ENCODE measurements at places on chromosomes 7 and 10.

GRCh38 chr10:108852211-108852610 is 1071.1 kb downstream of the XPNPEP1 start:
- DNase-seq, result no peak

DNA sequence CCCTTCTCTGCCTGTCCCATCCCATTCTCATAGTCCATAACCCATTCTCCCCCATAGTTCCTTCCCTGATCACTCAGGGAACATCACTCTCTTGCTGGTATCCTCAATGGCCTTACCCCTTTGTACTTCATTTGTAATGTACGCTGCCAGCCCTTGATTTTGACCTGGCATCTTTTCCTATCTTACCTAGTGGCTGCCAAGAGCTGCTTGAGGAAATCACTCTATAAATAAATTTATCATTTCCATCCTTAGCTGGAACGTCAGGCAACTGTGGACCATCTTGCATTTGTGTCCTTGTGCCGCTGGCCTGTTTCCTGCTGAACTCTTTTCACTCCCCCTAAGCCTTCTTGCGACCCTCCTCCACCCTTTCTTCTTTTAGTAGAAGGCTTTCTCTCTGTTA is 14.0 kb downstream of the CDK14 start:
- no peak for DNase-seq

- DNase-seq, result no peak
Measured at GRCh38 chr7:32170838-32171237, 100.6 kb upstream of the PDE1C start.

DNA sequence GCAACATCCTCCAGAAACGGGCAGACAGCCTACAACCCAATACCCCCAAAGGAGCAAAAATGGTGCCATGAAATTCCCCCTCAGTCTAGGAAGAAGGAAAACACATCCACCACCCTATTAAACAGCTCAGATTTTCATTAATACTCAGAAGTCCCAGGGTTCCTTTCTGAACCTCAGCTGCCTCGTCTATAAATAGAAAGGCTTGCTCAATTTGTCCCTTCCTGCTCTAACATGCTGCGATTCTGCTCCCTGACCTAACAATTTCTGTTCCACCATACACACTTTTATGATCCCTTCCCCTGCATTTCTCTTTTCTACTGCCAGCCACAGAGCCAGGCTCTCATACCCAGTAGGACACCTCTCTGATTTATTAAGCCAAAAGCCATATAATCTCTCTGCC is 68.1 kb downstream of the MTERF1 start:
- DNase-seq, result no peak

GRCh38 chr7:684416-684815 is 42.1 kb upstream of the DNAAF5 start:
- DNase-seq, result no peak

GRCh38 chr10:6065835-6066234 is 3.7 kb upstream of the IL2RA start:
- no peak for DNase-seq

GRCh38 chr10:93548376-93549071 is 17.9 kb upstream of the FFAR4 start:
- DNase-seq, result no peak

GRCh38 chr10:42976351-42977031 is 100.4 kb upstream of the RET start:
- DNase-seq, result no peak

GRCh38 chr7:81624021-81624592 is 145.7 kb downstream of the HGF start:
- no peak for DNase-seq

GRCh38 chr10:77643795-77644468 is 6.3 kb upstream of the KCNMA1 start:
- no peak for DNase-seq

DNA sequence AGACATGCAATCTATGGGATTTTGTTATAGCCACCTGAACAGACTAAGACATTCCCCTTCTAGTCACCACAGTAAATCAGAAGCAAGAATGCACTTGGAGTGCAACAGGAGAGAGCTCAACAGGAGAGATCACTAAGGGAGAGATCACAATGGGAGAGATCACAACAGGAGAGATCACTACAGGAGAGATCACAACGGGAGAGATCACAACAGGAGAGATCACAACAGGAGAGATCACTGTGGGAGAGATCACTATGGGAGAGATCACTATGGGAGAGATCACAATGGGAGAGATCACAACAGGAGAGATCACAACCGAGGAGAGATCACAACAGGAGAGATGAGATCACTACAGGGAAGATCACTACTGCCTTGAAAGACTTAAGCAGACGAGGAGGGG is 238.5 kb upstream of the PITRM1 start:
- DNase-seq, result no peak

GRCh38 chr7:114959931-114960330 is 38.0 kb downstream of the MDFIC start:
- no peak for DNase-seq

DNA sequence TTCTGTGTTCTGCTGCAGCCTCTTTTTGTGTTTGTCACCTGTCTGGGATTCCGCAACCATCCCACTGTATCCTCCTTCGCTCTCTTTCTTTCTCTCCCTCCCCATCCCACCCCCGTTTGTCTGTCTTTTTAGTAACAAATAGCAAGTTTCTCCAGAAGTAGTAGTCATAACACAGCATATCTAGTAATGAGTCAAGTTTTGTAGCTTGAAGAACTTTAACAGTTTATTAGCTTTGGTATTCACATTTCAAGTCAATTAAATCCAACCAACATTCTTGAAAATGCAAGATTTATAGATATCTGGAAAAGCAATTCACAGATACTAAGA is 154.1 kb upstream of the MTPN start:
- DNase-seq, result no peak

- DNase-seq, result no peak
Measured at GRCh38 chr10:84358743-84359142, 30.4 kb downstream of the CCSER2 start.

DNA sequence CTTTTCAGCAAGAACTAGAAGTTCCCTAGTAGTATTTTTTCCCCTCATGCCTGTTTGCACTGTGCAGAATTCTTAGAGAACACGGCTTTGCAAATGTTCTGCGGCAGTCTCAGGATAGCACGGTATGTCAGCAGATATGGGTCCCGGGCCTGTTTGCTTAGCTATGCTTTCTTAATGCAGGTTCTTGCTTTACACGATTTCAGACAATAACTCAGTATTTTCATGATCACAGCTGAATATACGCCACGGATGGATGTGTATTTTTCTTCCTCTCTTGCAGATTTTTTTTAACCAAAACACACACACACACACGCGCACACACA is 137.3 kb downstream of the HECW1 start:
- no peak for DNase-seq

GRCh38 chr7:109176661-109177060 is 607.0 kb downstream of the DNAJB9 start:
- DNase-seq, result no peak

- DNase-seq, result no peak
Measured at GRCh38 chr7:34011017-34011695, 105.8 kb downstream of the BMPER start.

- no peak for DNase-seq
Measured at GRCh38 chr7:91843831-91844230, 36.7 kb downstream of the MTERF1 start.

- DNase-seq, result no peak
Measured at GRCh38 chr10:99843310-99843709, 60.9 kb downstream of the ABCC2 start.

GRCh38 chr7:99729486-99730237 is 5.3 kb downstream of the CYP3A7 start:
- no peak for DNase-seq

- DNase-seq, result no peak
Measured at GRCh38 chr7:158858592-158859503, 2.5 kb downstream of the DYNC2I1 start.

DNA sequence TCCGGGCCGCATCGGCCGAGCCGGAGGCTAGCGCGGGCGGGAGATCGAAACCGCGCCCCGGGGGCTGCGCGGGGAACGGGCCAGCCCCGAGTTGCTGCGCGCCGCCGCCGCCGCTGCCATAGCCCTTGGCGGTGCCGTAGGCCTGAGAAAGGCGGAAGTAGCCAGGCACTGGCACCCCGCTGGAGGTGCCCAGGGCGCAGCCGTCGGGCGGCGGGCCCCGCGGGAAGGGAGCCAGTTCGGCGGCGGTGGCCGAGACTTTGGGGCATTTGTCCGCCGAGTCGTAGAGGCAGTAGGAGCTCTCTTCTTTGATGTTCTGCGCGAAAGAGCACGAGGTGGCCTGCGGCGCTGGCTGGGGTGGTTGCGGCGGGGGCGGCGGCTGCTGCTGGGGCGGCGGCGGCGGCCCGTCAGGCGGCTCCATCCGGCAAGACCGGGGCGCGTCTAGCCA is 587 bp downstream of the HOXA10 start:
- peak; percentile 51 for DNase-seq

DNA sequence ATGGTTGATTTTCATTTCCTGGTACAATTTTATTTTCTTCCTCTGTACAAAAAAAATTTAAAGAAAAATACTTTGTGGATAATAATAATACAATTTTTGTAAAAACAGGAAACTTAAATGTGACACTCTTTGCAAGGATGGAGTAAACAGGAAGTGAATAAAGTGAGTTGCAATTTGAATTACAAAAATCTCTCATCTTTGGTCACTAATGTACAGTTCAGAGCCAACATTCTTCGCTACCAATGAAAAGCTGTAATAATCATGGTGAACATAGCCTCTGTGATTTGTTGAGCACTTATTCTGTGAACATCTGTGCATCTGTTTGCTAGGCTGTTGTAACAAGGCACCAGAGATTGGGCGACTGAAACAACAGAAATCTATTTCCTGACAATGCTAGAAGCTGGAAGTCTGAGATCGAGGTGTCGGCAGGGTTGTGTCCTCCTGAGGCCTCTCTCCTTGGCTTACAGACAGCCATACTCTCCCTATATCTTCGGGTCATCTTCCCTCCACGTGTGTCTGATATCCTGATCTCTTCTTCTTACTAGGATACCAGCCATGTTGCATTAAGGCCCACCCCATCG is 295.3 kb upstream of the KLF6 start:
- DNase-seq, result no peak

- no peak for DNase-seq
Measured at GRCh38 chr10:20593649-20594048, 303.5 kb downstream of the NEBL start.

DNA sequence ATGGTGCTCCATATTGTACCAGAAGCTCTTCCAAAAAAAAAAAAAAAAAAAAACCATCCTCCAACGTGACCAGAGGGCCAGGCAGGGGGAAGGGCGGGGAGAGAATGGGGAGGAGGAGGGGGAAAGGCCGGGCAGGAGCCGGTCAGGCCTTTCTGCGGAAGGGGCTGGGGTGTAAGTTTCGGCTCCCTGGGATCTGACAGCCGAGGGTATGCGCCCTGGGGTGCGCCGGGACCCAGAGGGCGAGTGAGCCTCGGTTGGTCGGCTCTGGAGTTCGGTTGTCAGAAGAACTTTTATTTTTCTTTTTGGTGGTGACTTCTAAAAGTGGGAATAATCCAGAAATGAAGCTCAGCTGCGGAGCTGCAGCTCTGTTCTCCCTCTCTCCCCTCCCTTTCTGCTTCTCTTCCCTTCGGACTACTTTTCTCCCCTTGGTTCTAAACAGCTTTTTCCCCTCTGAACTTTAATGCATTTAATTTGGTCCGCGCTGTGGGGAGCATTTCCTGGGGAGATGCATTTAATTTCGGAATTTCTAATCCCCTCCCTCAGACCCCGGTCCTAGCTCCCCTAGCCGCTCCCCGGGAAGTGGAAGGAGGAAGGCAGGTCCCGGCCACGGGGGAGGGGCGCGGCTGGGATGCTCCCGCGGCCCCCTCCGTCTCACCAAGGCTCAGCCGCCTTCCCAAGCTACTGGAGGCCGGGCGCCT is 3.9 kb upstream of the PAX2 start:
- no peak for DNase-seq

DNA sequence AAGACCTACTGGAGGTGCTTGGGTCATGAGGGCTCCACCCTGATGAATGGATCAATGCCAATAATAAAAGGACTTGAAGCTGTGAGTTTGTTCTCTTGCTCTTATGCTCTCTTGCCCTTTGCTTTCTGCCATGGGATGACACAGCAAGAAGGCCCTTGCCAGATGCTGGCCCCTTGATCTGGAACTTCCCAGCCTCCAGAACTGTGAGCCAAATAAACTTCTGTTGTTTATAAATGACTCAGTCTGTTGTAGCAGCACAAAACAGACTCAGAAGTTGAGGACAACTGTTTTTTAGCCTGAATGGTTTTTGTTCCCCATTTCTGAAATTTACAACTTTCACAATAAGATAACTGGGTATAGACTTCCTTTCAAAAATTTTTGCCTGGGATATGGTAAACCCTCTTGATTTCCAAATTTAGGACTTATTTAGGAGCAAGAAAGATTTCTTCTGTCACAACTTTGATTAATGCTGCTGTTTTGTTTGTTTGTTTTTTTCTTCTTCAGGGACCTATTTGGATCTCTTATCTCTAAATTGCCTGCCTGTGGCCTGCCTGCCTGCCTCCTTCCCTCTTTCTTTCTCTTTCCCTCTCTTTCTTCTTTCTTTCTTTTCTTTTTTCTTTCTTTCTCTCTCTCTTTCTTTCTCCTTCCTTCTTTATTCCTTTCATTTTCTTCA is 12.1 kb downstream of the ENTPD1 start:
- no peak for DNase-seq

DNA sequence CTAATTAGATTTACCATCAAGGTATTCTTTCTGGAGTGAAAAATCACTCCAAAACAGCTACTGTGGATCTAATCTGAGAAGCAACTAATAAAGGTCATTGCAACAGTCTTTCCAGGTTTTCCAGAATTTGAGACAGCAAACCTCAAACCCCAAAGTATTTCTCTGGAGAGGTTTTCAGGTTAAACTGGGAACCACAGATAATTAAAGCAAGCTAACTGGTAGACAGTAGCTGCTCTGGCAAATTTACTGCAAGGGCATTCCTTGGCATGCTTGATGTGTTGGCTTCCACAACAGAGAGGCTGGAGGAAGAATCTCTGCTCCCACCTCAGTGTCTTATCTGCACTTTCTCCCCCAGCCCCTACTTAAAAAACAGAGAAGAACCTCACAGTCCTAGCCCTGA is 140.0 kb upstream of the NRBF2 start:
- DNase-seq, result no peak

DNA sequence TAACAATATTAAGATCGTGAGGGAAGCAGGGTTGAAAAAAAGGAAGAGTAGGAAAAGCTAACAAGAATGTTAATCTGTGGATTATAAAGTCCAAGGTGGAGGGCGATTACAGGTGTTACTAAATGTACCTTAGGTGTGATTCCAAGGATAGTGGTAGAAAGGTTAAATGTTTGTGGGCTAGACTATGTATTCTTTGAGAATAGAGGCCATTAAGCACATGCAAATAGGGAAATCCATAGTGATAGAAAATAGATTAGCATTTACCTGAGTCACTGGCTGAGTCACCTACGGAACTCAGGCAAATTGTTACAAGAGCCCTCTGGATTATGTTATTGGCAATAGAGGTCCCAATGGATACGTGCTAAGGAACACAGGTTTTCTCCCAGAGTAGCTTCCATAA is 9.0 kb downstream of the MGAM2 start:
- DNase-seq, result no peak

DNA sequence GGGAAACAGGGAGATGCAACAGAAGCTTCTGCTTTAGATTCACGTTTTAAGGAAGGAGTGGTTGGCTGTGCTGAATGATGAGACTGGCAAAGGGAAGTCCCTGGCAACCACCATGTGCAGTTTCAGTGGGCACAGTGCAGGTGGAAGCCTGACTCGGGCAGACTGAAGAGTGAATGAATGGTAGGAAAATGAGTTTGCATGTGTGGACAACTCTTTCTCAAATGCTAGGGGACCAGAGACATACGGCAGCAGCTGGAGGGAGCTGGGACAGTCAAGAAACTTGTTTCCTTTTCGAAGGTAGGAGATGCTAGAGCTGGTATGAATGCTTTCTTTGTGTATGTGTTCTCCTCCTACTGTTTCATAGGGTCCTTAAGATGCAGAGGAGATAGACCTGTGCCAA is 29.0 kb downstream of the PODXL start:
- no peak for DNase-seq

GRCh38 chr10:79025199-79025832 is 43.5 kb upstream of the ZMIZ1 start:
- no peak for DNase-seq

Measured in NK-92 treated with Interleukin-12 subunit alpha and Interleukin-12 subunit beta, amount 100 ng/mL, for 24 hours (cell line).